ENCODE measurements at places on chromosomes 12 and 14. TPM values are rescaled to one million over a fixed set of nuclear protein-coding genes. Genes with fewer than 3 reads are reported as not detected.

PAPLN gene
- 12.2 TPM for total RNA-seq

FLRT2 gene
- total RNA-seq = 6.4 TPM

LTA4H gene
- total RNA-seq = 110 TPM

ACRBP gene
- total RNA-seq = 0.29 TPM

MTERF2 gene
- total RNA-seq = 10.9 TPM

PGF gene
- 14.8 TPM for total RNA-seq

GPR135 gene
- 4.1 TPM for total RNA-seq

SIX4 gene
- 24.8 TPM for total RNA-seq

CD27 gene
- total RNA-seq = 0.17 TPM

DTD2 gene
- total RNA-seq = 45.2 TPM

AQP6 gene
- not detected for total RNA-seq

DHRS2 gene
- not detected for total RNA-seq

IL26 gene
- total RNA-seq = not detected

OR4K13 gene
- total RNA-seq = not detected

MIP gene
- not detected for total RNA-seq

MANSC4 gene
- total RNA-seq = not detected

CAPZA3 gene
- not detected for total RNA-seq

CCDC197 gene
- total RNA-seq = not detected
